ENCODE measurements at places on chromosomes 7 and 10.

GRCh38 chr7:89839329-89839728, 314.9 kb upstream of the STEAP1 start:
- DNase-seq = no peak

- DNase-seq = no peak
Measured at GRCh38 chr10:930625-931325, 730 bp downstream of the LARP4B start.

GRCh38 chr7:20075992-20076820, 141.0 kb downstream of the MACC1 start:
- DNase-seq = no peak

DNA sequence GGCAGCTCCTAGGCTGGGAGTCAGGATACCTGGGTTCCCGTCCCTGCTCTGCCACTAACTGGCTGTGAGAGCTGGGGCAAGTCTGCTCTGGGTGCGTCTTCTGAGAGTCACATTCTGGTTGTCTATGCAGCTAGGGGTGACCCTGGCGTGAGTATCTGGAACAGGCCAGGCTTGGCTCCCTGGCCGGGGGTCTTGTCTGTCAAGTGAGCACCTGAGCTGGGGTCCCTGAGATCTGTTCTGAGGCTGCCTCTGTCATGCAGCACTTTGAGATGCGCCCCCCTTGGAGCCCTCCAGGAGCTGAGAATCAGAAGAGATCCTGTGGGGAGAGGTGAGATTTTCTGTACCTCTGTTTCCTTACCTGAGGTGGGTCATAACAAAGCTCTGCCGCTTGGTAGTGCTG, 7.5 kb downstream of the AGAP3 start:
- no peak for DNase-seq

DNA sequence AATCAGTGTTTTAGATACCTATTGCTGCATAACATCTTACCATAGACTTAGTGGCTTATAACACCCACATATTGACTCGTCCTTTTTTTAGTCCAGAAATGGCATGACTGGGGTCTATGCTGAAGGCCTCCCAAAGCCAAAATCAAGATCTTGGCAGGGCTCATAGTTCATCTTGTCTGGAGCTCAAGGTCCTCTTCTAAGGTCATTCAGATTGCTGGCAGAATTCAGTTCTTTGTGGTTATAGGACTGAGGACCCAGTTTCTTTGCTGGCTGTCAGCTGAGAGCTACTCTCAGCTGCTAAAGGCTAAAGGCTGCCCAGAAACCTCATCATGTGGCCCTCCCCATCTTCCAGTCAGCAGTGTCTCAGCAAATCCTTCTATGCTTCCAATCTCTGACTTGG, 165.5 kb downstream of the FAM107B start:
- DNase-seq = no peak

- no peak for DNase-seq
Measured at GRCh38 chr7:130281260-130281659, 11.7 kb upstream of the CPA4 start.

DNA sequence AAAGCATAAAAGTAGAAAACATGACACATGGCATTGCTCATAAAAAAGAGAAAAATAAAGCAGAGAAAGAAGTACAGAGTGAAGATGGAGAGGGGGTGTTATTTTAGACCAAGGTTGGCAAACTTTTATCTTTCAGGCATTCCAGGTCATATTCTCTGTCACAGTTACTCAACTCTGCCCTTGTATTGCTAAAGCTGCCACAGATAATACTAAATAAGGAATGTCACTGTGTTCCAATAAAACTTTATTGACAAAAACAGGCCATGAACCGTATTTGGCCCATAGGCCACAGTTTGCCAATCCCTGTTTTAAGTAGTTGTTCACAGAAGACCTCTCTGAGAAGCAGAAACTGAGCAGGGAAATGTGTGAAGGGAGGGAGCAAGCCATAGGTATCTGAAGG, 167.4 kb downstream of the GLI3 start:
- no peak for DNase-seq

DNA sequence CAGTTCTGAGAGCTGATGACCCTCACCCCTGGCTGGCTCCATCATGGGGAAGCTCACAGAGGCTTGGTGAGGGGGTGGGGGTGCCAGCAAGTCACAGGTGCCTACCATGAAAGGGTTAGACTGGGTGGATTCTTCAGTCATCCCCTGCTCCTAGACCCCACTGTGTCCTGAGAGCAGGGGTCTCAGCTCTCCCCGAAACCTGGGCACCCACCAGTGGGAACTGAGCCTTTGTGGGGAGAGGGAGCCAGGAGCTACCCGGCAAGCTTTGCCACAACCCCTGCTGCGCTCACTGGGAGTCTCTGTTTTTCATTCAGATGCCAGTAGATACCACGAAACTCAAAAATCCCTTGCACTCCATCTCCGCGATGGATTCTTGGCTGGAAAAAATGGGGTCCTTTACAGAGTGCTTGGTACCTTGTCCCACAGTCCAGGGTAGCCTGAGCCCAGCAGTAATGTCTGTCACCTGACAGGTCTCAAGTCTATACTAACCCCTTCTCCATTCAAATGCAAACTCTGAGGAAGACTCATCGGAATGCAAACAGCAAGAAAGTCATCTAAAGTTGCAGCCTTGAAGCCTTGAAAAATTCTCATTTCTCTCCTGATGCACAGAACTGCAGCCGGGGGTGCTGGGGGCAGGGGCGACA, 48.9 kb upstream of the ENO4 start:
- no peak for DNase-seq

- DNase-seq = no peak
Measured at GRCh38 chr10:33363106-33363505, 28.6 kb upstream of the NRP1 start.

- DNase-seq = no peak
Measured at GRCh38 chr10:100008708-100009282, 952 bp downstream of the DNMBP start.

GRCh38 chr10:93074147-93074596, 479 bp downstream of the CYP26A1 start:
- no peak for DNase-seq

DNA sequence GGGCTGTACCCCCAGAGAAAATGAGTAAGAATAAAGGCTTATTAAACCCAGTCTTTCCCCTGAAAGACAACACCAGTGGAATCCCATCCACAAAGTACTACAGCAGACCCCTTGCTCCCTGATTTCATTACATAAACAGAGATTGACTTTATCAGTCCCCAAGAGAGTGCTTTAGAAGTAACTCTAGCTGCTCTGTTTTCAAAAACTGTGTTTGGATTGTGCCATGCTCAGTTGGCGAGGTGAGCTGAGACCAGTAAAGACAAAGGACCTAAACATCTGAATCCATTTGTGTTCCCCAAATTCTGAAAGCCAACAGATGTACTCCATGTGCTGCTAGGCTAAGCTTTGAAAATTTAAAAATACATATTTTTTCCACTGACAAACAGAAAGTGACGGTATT, 127.0 kb downstream of the ATE1 start:
- no peak for DNase-seq

- no peak for DNase-seq
Measured at GRCh38 chr7:114889646-114890285, 32.1 kb upstream of the MDFIC start.

GRCh38 chr10:45557275-45557905, 115.2 kb downstream of the ZFAND4 start:
- no peak for DNase-seq

- no peak for DNase-seq
Measured at GRCh38 chr10:30573721-30574431, 55.7 kb downstream of the LYZL2 start.

DNA sequence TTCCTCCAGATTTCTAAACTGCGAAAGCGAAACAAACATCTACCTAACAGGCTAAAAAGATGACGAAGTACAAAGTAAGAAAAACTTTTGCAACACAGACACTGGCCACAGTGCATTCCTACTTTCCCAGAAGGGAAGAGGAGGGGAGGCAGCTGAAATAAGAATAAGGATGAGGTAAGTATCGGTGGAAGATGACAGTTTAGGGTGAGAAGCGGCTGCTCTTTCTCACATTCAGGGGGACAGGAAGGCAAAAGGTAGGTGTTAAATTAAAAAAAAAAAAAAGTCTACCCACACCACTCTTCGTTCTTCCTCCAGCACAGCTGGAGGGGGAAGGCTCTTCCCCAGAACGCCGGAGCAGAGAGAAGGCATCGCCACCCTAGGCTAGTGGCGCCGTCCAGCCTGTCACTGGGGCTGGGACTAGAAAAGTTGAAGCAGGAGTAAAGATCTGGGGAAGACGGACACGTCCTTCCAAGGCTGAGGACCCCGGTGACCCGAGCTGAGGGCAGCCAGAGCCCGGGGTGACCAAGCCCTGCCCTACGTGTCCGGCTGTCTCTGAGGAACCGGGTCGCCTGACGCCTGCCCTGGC, 846 bp downstream of the DNAJC1 start:
- no peak for DNase-seq

- no peak for DNase-seq
Measured at GRCh38 chr7:155169498-155170065, 99.5 kb downstream of the HTR5A start.

GRCh38 chr7:2465928-2466327, 10.3 kb downstream of the GRIFIN start:
- no peak for DNase-seq

GRCh38 chr10:45592926-45593325, 79.6 kb downstream of the ZFAND4 start:
- DNase-seq = no peak

DNA sequence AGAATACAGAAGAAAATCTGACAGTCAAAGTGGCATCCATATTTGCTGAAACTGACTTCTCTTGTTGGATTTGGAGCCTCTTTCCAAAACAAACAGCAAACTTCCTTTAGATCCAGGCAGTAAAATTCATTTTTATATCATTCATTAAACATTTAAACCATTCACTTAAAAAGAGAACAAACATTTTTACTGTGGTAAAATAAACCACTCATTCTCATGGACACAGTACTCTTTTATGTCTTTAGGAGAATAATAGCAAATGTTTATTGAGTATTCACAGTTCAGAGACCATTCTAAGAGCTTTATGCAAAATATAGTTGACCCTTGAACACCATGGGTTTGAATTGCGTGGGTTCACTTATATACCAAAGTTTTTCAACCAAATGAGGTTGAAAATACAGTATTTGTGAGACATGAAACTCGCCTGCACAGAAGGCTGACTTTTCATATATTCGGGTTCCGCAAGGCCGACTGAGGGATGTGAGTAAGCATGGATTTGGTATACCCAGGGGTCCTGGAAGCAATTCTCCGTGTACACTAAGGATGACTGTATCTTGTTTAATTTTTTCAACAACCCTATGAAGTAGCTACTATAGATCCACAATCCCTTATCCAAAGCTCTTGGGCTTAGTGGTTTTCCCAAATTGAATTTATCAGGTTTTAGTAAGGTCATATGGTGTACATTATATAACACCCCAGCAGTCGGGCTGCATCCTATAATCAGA, 49.1 kb downstream of the ATXN7L1 start:
- DNase-seq = no peak

DNA sequence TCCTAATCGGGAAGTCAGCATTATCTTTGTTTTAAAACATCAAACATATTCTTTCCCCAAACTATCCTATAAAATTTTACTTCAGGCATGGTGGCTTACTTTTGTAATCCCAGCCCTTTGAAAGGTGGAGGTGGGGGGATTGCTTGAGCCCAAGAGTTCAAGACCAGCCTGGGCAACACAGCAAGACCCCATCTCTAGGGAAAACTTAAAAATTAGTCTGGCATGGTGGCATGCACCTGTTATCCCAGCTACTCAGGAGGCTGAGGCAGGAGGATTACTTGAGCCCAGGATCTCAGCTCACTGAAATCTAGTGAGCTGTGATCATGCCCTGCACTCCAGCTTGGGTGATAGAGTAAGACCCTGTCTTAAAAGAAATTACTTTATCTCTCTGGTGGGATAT, 4.9 kb downstream of the CLDN12 start:
- DNase-seq = no peak

DNA sequence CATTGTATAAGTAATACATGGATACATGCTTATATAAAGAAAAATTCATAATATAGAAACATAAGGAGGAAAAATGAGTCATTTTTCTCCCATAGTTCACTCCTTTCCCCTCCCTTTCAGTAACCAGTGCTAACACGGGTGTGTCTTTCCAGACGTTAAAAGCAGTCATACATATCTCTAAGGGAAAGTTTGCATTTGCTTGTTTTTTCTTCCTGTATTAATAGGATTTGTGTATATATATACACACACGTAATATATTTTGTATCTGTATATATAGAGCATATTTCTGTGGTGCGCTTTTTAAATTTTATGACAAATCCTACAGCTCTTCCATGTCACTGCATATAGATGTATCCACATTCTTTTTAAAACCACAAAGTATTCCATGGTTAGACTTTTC, 78.8 kb downstream of the RALA start:
- no peak for DNase-seq

GRCh38 chr10:102775935-102776669, 32.4 kb downstream of the WBP1L start:
- DNase-seq = no peak

- DNase-seq = no peak
Measured at GRCh38 chr7:957418-958220, 3.1 kb upstream of the ADAP1 start.

DNA sequence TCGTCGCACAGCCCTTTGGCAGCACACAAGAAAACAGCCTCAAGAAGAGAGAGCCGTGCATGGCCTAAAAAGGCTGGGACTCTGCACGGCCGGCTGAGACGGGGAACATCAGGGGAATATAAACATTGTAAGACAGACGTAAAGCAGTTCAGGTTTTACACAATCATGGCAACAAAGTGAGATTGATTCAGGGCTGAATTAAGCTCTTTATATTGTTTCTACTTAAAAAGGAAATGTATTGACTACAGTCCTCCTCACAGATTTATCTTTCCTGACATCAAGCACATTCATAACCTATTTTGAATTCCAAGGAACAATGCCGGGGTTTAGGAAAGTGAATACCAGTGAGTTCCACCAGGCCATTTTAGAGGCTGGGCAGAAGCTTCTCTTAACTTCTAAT, 25.2 kb downstream of the SORBS1 start:
- DNase-seq = no peak

GRCh38 chr7:5838761-5839500, 41.7 kb upstream of the OCM start:
- DNase-seq = no peak

GRCh38 chr7:87359366-87359765, 13.9 kb downstream of the CROT start:
- no peak for DNase-seq

DNA sequence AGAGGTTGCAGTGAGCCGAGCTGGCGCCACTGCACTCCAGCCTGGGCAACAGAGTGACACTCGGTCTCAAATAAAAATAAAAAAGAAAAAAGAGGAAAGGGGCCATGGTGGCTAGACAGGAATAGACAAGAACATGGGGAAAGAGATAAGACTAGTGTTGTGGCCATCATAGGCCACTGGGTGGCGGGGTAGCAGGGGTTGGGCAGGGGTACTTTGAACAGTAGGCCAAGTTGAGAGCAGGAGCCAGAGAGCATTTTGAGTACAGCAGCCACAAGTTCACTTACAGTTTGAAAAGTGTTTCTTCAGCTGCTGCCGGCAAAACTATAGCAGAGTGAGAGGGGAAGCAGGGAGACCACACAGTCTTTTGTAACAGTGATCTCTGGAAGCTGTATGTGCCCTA, 656.0 kb downstream of the CNTNAP2 start:
- no peak for DNase-seq

DNA sequence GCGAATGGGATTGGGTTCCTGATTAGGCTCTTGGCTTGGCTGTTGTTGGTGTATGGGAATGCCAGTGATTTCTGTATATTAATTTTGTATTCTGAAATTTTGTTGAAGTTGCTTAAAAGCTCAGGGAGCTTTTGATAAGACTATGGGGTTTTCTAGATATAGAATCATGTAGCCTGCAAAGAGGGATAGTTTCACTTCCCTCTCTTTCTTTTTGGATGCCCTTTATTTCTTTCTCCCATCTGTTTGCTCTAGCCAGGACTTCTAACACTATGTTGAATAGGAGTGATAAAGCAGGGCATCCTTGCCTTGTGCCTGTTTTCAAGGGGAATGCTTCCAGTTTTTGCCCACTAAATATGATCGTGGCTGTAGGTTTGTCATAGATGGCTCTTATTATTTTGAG, 40.4 kb upstream of the MPP7 start:
- no peak for DNase-seq

Data from stimulated activated CD8-positive, alpha-beta memory T cell treated with anti-CD3 and anti-CD28 coated beads, Interleukin-4, amount 100 ng/mL, for 1 hour (primary cell).